ENCODE measurements at places on chromosomes 1 and 21.

- peak; percentile 9 for DNase-seq
Measured at GRCh38 chr1:220222939-220223338, 49.3 kb downstream of the RAB3GAP2 start.

- peak; percentile 82 for DNase-seq
Measured at GRCh38 chr1:113759333-113760101, at the start of gene PHTF1. Gene PHTF1 (minus strand): TSS chr1:113759486. CDS start chr1:113758703, 783 bp downstream.

GRCh38 chr1:59198564-59198963 is 98.3 kb upstream of the FGGY start:
- peak; percentile 52 for DNase-seq

GRCh38 chr21:34348890-34349519 is 14.8 kb upstream of the KCNE2 start:
- no peak for DNase-seq

DNA sequence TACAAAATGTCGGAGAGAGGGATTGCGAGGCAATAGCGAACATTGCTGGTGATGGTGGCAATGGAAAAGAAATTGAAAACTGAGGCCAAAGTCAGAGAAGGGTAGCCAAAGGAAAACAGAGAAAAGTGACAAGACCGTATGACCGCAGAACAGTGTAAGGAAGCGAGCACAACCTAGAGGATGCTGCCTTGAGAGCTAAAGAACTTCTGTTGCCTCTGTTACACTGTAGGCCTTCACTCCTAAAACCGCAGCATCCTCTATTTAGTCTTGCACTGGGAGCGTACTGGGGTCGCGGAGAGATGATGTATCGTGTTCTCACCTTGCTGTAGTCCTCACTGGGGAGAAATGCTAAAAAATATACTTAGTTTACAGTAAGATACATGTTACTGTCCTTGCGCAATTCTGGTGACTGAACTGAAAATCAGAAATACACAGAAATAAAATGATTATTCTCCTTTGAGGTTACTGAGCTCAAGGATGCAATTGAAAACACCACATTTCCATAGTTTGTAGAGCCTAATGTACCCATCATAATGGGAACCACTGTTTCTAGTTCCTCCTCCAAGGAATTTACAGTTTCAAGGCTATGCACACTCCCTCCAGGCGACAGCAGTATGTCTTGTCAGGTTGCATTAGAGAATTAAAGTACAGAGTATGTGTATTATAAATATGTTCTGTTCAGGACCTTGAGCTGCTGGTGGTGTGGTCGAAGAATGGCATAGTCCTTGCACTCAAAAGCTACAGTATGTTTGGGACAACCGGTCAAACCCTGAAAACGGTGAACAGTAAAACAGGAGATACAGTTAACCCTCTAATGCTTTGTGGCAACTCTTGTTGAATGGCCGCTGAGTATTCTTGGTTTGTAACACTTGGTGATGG is 1.3 kb downstream of the NEK7 start:
- DNase-seq: peak; percentile 60

DNA sequence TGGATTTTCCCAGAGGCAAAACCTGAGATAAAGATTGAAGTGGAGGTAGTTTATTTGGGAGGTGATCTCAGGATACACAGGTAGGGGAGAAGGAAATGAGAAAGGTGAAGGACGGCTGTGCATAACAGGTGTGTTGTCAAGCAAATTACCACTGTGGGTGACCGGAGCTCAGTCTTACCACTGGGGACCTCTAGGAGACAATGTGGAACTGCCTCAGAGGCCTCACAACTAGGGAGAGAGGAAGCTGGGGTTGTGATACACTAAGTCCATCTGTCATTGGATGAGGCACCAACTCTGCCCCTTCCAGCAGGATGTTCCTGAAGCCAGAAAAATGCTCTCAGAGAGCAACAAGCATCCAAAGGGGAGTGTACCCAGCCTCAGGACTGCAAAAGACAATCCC is 32.6 kb downstream of the GRIK3 start:
- DNase-seq: no peak

DNA sequence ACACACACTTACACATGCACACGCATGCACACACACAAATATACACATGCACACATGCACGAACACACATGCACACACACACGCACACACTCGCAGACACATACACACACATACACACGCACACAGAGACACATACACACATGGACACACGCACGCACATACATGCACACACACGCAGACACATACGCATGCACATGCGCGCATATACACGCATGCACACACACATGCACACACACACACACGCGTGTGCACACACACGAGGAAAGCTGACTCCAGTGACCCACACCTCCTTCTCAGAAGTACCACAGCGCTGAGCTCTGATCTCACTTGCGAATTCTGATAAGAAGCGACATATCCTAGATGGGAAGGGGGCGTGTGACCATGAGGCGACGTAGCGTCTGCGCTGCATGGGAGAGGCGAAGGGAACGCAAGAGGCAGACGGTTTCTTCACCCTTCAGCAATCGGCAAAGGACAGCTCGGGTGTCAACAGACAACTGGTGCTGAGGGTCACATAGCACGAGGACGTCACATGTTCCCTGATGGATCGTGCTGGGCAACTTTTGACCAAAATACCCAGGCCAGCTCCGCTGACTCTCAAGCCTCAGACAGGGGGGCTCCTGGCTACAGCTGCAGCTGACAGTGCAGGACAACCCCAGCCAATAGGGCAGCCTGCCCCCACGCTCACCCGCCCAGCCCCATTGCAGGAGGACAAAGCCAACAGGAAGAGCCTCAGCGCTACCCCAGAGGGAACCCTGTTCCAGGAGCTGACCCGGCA is 16.0 kb upstream of the PDE9A start:
- DNase-seq: no peak

GRCh38 chr1:9294910-9295636 is 2.4 kb downstream of the SPSB1 start:
- peak; percentile 83 for DNase-seq

Data from choroid plexus epithelial cell (primary cell).